ENCODE measurements at places on chromosomes 5 and 9.

GRCh38 chr5:20229303-20230005 lies 241.5 kb upstream of the CDH18 start:
- no peak for DNase-seq

DNA sequence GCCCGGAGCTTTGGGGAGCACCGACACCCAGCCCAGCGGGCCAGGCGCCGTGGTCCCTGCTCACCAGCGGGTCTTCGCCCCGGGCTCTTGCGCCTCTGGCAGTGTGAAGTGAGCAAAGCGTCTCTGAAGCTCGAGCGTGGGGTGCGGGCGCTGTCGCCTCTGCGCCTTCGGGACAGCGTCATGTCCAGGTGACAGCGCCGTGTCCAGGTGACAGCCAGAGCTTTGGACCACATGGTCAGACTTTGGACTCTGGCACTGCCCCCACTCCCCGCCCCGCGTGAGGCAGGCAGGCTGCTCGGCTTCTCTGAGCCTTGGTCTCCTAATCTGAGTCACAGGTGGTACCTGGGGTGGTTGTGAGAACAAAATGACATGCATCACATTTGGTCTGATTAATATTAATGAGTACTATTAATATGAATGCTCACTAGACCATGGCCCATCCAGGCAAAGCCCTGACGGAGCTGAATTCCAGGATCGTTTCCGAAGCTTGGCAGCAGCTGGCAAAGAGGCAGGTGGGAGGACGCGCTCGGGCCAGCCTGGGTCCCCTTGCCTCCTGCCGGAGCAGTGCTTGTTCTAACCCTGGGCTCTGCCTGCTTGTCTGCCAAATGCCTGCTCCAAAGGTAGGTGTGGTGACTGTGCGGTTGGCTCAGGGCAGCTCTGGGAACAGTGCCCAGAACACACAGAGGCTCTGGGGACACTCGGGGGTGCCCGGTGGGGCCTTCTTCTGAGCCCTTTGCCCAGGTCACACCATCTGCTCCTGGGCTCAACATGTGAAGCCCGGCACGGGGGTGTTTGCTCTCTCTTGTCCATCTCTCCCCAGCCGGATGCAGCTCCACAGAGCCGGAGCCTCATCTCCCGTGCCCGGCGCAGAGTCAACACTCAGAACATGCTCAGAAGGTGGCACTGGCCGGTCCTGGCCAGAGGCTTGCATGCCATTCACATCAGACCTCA lies 157.1 kb downstream of the OLFM1 start:
- no peak for DNase-seq

- DNase-seq: no peak
Measured at GRCh38 chr9:79131246-79131774, 440.5 kb upstream of the TLE4 start.

DNA sequence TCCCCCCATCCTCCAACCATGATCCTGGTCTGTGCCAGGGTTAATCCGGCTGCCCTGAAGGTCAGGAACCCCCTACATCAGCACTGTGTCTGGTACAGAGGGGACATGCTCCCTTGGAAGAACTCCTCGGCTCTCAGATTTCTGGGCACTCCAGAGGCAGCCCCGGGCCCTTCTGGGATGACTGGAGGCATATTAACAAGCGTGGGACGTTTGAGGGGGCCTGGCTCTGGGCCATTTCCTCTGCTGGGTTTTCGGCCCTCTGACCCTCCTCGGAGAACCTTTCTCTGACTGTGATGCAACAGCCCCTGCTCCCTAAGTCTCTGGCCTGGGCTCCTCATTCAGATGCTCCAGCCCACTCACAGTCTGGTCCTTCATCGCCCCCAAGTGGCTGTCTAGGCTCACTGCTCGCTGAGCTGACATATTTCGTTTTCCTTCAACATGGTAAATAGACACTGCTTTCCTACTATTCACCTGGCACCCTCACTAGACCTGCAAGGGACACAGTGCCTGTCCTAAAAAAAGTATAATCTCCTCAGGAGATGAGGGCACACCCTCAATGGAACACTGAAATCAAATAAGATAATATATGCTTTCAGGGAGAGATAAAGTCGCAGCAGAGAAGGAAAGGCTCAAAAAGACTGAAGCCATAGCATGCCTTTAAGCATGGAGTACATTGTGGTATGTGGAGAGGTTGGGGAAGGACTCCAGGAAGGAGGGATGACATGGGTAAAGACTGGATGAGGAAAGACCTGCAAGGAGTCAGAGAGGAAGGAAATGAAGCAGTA lies 404.7 kb upstream of the TRPC7 start:
- peak; percentile 83 for DNase-seq

GRCh38 chr9:131442351-131442750 lies 48.5 kb downstream of the PRRC2B start:
- DNase-seq: no peak

DNA sequence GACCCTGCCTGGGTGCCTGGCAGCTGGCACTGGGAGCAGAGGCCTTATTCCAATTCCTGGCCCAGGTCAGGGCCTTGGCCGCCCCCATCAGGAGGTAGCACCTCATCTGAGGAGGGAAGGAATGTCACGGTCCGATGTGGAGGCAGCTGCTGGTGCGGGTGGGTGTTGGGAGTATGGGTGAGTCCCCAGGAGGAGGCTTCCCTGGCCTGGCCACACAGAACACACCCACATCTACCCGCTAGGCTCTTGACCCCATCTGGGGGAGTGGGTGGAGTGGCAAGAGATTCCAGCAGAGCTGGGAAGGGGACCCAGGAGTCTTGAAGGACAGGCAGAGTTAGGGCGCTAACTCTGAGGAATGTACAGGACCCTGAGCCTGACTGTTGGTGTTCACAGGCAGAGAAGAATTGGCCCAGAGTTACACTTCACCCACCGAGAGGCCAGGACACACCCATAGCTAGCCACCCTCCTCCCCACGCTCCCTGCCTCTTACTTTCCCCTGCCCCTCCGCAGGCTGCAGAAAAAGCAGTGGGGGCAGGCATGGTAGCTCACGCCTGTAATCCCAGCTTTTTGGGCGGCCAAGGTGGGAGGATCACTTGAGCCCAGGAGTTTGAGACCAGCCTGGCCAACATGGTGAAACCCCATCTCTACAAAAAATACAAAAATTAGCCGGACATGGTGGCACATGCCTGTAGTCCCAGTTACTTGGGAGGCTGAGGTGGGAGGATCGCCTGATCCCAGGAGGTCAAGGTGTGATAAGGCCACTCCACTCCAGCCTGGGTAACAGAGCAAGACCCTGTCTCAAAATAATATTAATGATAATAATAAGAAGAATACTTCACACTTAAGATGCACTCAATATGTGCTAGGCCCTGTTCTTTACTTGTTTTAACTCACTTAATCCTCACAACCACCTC lies 6.0 kb downstream of the OLFML2A start:
- DNase-seq: no peak

- peak; percentile 43 for DNase-seq
Measured at GRCh38 chr5:159175547-159175946, 33.8 kb downstream of the RNF145 start.

DNA sequence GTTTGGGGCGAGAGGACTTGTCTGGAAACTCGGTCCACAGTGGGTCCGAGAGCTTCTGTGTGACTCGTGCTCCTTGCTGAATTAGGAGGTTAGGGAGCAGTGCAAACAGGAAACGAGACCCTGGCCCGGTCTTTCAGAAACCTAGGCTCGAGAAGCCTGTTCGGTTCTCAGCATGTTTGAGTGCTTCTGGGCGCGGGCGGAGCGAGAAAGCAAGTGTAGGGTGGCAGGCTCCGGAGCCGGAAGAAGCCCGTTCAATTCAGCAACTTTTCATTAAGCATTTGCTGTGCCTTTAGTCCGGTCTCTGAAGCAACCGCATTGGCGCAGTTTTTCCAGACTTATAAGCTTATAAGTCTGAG lies 547 bp downstream of the CLTA start:
- no peak for DNase-seq

GRCh38 chr9:105295201-105295550 lies 50.7 kb downstream of the SLC44A1 start:
- DNase-seq: no peak

- DNase-seq: no peak
Measured at GRCh38 chr5:57422993-57423392, 59.6 kb downstream of the ACTBL2 start.

- DNase-seq: no peak
Measured at GRCh38 chr9:87213948-87214347, 266.6 kb upstream of the GAS1 start.

DNA sequence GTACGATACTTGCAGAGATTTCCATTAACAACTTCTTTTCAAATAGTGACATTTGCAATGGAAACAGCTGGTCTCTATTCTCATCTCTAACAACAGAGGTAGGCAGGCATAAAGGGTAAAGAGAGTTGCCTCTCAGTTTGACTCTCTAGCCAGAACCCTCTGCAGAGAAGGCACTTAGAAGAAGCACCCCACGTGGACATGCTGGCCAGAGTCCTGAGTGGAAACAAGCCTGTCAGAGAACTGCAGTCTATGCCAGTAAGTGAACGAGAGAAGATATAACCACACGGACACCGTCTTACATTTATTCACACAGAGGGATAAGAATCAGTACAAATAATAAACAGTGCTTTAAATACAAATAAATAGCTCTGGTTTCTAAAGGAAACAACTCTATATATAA lies 11.0 kb upstream of the LHX6 start:
- DNase-seq: no peak

DNA sequence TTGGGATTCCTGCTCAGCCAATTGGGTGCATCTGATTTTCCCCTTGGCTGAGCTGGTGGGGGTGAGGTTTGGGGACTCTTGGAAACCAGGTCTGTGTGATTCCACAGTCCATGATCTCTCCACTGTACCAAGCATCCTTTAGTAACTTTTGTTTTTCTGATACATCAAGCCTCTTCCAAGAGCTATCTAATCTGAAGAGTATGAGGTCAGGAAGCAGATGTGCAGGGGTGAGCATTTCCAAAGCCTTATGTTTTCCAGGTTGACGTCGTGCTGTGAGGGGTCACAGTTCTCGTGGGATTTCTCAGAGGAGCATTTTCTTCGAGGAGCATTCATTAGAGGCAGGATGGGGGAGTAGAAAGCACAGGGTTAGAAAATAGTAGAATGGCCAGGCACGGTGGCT lies 95.3 kb downstream of the KLF4 start:
- no peak for DNase-seq

- peak; percentile 31 for DNase-seq
Measured at GRCh38 chr5:7078901-7079300, 317.0 kb upstream of the ADCY2 start.

DNA sequence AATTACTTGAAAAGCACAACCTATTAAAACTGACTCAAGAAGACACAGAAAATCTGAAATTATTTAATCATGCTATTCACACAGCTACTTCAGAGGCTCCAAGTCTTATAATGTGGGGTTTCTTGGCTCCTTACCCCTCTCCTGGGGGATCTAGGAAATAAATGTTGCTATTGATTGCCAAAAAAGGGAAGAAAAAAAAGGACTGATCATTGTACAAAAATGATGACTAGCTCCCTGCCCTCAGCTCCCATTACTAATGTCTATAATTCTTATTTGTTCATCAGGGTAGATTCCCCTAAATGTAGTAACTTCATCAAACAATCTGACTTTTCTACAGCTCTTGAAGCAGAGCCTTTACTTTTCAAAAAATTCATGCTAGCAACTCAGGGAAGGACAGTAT lies 3.3 kb upstream of the SMC5 start:
- DNase-seq: no peak

GRCh38 chr5:125891061-125891725 lies 532.0 kb upstream of the GRAMD2B start:
- no peak for DNase-seq

- DNase-seq: no peak
Measured at GRCh38 chr5:16737209-16737608, 120.4 kb upstream of the RETREG1 start.

- DNase-seq: no peak
Measured at GRCh38 chr5:140214831-140215230, 39.8 kb downstream of the CYSTM1 start.

- no peak for DNase-seq
Measured at GRCh38 chr9:14215614-14216013, 98.3 kb downstream of the NFIB start.

DNA sequence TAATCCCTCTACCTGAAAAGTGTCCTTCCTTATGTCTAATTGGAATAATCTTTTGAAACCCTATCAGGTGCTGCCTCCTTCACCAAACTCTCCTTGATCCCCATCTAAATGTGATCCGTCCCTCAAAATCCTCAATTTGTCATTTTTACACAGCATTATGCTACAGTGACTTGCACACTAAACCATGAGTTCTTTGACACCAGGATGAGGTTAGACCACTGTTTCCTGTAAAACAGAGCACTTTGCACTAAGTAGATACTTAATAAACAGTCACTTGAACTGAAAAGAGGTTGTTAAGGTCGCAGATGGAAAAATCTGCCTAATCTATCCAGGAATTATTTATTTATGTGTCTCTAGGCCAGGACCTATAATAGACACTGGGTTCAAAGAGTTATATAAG lies 44.2 kb upstream of the TLX3 start:
- DNase-seq: no peak

DNA sequence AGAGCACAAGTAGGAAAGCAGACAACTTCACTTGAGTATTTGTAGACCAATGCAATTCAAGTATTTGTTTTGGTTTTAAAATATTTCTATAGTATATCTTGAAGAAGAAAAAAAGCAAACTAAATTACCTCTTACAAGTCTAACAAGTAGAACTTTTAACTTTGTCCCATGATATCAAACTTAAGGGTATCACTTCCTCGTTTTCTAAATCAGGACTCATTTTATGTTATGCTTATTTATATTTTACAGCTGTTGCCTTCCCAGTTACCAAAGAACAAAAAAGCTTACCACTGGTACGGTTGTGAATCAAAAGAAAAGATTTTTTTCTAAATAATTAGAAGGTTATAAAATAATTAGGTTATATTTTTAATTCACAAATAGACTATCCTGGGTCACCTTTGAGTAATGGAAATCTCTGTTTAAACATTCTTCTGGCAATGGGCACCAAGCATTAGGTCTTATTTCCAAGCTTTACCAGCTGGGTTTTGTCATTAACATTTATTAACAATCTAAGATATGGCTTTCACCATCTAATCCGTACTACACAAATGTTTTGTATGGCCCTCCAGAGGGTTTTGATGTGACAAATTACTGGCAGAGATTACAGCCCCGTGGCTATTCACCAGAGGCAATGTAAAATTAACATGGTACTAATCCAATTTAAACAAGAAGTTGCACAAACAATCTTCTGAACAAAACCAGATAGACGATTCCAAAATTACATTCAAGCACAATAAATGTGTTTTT lies 63.6 kb downstream of the CEP120 start:
- peak; percentile 13 for DNase-seq

DNA sequence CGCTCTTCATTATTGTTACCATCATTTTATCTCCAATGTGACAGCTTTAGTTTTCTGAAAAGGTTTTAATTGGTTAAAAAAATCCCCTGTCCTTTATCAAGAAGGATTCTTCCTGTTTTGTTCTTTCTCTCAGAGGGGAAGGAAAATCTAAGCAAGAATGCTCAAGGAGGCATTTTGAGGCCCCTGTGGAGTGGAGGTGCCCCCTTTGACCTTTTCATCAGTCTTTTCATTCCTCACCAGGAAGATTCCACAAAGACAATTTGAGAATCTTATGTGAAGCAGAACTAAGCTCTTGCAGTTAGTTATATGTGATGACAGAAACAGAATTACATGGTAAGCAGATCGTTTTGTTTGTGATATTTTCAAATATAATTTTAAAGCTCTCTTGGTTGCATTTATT lies 489.6 kb downstream of the MAN2A1 start:
- no peak for DNase-seq

GRCh38 chr5:36661456-36662220 lies 55.2 kb downstream of the SLC1A3 start:
- no peak for DNase-seq

- no peak for DNase-seq
Measured at GRCh38 chr9:12652973-12653372, 40.2 kb upstream of the TYRP1 start.
